MCF 10A (cell line): ENCODE measurements at places on chromosomes 12 and 14.

DNA sequence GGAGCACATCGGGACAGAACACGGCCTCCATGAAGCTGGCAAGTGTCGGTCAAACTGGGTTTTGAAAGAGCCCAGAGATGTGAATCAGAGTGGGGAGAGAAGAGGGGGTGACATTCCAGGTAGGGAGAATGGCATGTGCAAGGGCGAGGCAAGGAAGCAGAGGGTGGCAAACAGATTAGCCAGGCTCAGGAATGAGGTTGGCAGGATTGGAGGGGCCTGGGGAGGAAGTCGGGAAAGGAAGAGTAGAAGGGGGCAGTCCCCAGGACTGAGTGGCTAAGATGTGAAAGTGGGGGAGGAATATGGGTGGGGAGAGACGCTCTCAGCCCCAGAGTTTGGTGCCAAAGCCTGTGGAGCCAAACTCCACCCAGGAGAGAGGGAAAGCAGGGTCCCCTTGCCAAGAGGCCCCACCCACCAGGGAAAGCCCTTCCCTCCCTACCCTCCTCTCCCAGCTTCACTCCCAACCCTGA lies 5.5 kb upstream of the HDAC7 start:
- DNase-seq = peak; percentile 85

DNA sequence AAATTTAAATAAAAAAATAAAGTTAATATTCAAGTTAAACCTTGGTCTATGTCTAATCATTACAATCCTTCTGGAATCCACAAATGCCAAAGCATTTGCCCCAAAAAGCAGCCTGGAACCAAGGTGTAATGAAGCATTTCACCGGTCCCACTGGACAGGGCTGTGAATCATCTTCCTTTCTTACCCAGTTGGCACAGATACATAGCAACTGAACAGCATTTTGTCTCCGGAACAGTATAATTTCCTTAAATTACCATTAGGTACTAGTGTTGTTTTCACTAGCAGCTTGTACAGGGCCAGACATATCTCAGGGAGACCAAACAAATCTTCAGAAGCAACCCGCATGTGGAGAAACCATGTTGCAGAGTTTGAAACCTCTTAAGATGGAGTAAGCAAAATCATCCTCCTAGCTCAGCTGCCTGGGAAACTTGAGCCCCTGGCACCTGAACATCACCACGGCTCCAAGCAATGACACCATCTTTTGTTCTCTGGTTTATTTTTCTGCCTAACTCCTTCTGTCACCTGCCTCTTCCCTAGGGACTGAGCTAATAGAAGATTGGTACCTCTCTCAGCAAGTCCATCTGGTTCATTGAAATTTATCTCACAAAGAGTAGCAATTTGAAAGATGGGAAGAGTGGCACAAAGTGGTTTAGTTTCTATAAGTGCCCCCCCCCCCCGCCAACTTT lies 17.9 kb upstream of the MDM1 start:
- no peak for DNase-seq

GRCh38 chr14:76391981-76392690 lies 16.2 kb downstream of the ESRRB start:
- no peak for DNase-seq

GRCh38 chr12:13114251-13115052 lies 11.0 kb upstream of the GSG1 start:
- DNase-seq = no peak

DNA sequence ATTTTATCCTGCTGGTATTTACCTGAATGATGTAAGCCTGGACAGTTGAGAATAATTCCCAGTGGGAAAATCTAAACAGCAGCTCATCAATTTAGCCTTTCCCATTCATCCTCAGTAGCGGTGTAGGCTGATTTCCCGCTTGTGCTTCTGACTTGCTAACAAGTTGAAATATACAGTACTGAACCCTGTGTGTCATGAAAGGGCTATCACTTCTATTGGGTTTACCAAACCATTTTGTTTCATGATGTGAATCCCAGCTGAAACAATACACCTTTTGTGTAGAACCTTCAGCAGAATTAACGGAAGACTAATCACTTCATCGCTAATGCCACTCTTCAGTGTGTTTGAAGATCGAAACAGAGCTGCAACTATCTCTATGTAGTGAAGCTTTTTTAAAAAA lies 88.4 kb downstream of the POLR3B start:
- no peak for DNase-seq

- DNase-seq = peak; percentile 60
Observed at GRCh38 chr14:75234173-75235115, 44.2 kb upstream of the FOS start.

DNA sequence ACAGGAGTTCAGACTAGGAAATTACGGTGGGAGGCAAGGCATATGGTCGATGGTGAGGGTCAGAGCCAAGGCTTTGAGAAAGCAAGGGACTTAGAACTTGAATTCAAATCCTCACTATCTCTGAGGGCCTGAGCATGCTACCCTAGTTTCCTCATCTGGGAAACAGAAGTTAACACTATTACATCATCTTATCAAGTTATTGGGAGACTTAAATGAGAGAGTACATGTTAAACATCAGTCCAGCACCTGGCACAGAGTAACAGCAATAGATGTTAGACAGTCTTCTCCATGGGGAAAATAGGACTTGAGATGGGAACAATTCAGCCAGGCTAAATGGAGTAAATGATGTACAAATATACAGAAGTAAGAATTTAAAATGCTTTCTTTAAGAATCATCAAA lies 38.5 kb downstream of the SLC38A1 start:
- DNase-seq = no peak

GRCh38 chr14:33636716-33637115 lies 314.2 kb downstream of the EGLN3 start:
- DNase-seq = no peak

GRCh38 chr12:115017346-115017745 lies 333.4 kb upstream of the TBX3 start:
- no peak for DNase-seq

DNA sequence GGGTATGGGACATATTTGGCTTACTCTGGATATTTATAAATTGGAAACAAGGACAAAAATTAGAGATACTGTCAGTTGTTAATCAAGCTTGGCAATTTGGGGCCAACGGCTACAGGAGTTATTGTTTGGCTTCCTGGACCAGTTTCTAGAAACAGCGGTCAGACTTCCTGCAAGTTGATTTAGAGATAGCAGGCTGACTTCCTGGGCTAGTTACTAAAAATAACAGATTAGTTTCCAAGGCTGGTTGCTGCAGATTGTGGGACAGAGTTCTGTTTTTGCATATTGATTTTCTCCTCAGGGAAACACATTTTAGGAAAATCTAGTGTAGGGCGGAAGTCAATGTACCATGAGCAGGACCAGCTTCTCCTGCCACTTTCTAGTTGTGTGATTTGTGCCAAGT lies 144.0 kb upstream of the TMPO start:
- DNase-seq = no peak

DNA sequence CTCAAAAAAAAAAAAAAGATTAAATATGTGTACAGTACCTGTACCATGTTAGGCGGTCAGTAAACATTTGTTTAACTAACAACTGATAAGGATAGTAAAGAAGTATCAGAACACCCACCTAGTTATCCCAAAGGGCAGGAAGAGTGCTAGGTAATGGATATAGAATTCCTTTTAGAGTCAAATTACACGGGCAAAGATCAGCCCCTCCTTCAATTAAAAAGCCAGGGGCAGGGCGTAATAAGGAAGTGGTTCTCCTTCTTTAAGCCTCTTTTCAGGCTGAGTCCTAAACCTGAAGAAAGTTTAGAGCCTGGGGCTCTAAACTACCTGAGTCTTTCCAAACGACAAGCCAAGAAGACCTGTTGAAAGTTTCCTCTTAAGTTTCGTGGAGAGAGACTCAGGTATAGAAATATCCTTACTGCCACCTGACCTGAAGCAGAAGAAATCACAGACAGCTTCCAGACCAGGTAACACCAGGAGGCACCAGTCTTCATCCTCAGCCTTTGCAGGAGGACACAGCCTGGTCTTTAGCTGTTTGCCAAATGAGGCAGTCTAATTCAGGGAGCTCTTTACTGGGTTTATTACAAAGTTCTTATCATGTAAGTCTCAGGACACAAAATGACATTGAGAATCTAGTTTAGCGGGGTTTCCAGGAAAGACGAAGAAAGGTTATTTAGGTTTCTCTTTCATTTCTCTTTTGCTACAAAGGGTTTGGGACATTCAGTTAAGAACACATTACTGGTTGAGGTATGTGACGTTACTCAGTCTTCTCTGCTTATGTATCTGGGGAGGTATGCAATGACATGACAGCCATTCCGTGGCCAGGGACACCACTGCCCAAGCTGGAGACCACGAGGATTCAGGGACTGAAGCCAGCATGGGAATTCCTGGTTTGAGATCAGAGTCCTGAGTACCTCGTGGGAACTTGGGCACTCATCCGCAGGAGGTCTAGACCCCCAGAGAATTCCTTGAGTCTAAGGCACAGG lies at the start of gene BCL2L14:
BCL2L14 (plus strand) TSS at position 266 of the 983 bp plus-strand sequence. CDS start 8,367 bp downstream, outside the sequence.
- peak; percentile 14 for DNase-seq

DNA sequence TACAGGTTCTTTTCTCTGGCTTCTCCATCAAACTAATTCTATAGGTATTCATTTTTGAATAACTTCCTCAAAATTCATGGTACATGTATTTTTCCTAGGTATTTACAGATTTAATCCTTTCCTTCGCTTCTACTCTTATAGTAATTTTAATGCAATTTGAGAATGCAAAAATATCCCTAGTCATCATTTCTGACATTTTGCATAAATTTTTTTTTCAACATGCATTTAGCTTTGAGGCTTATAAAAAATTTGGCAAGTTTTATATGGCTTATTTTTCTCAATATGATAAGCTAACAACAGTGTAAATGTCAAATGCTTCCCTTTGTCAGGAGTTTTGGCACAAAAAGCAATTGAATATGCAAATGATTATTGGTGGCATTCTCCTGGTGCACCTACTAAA lies 872.6 kb downstream of the FLRT2 start:
- no peak for DNase-seq

- no peak for DNase-seq
Observed at GRCh38 chr12:92156704-92157395, 11.2 kb upstream of the BTG1 start.

DNA sequence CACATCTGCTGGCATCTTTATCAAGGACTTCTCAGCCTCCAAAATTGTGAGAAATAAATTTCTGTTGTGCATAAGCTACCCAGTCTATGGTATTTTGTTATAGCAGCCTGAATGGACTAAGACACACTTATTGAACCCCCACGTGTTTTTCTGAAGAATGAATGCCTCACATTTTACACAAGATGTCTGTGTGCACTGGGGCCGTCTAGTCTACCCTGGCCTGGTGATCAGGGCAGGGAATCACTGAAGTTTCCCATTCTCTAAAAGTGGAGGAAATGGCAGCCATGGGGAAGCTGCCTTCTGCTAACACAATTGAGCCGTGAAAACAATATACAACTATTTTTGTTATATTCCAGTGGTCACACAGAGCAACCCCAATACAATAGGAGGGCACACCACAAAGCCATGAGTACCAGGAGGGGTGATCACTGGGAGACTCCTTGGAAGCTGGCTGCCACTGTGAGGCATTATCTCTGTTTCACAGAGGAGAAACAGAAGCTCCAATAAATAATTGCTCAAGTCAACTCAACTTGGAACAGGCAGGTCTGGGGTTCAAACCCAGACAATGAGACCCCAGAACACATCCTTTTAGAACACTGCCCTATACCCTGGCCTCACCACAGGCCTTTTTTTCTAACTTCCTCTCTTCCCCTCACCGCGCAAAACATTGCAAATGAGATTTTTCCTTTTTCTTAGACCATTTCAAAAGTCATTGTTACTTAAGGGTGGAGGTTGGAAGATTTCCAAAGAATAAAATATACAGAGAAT lies 18.3 kb upstream of the LTA4H start:
- no peak for DNase-seq

- no peak for DNase-seq
Observed at GRCh38 chr12:131895640-131896079, 1.2 kb downstream of the ULK1 start.

DNA sequence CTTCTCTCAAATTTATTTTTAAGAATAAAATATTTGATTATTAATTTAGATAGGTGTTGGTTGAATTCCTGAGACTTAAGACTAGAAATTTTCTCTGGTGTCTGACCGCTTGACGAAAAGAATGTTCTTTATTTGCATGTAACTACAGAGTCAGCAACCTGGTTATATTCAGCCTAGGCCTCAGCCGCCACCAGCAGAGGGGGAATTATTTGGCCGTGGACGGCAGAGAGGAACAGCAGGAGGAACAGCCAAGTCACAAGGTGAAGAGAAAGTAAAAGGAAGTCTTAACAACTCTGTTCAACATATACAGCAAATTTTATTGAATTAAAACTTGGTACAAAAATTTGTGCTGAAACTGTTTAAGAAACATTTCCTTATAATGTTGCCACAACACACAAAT lies 5.2 kb downstream of the PIWIL1 start:
- DNase-seq = no peak

GRCh38 chr14:64899958-64900357 lies 14.3 kb upstream of the CHURC1 start:
- DNase-seq = no peak

DNA sequence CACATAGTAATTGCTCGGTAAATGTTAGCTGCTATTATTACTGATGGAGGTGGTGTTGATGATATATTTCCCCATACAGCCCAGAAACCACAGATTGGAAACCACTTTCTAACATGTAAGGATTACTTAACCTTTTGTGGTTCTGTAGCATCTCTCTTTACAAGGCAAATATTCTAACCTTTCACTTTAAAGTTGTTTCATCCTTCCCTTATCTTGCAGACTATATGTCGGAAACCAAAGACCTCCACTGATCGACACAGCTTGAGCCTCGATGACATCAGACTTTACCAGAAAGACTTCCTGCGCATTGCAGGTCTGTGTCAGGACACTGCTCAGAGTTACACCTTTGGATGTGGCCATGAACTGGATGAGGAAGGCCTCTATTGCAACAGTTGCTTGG lies 75.8 kb downstream of the FRMD6 start:
- DNase-seq = no peak

- DNase-seq = no peak
Observed at GRCh38 chr14:101900253-101900652, 64.1 kb upstream of the DYNC1H1 start.

DNA sequence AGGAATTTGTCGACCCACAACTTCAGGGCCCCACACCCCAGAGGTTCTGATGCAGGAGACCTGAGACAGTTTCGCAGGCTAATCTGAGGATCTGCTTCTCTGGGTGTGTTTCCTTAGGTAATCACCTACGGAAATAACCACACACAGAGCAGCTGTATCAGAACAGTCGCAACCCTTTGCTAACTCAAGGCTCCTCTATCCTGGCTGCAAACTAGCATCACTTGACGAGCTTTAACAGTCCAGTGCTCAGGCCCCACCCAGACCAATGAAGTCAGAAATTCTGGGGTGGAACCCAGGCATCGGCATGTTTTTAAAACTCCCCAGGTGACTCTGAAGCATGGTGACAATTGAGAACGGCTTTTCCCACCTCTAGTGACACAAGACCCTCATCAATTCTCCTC lies 20.7 kb downstream of the SLC7A7 start:
- DNase-seq = no peak

DNA sequence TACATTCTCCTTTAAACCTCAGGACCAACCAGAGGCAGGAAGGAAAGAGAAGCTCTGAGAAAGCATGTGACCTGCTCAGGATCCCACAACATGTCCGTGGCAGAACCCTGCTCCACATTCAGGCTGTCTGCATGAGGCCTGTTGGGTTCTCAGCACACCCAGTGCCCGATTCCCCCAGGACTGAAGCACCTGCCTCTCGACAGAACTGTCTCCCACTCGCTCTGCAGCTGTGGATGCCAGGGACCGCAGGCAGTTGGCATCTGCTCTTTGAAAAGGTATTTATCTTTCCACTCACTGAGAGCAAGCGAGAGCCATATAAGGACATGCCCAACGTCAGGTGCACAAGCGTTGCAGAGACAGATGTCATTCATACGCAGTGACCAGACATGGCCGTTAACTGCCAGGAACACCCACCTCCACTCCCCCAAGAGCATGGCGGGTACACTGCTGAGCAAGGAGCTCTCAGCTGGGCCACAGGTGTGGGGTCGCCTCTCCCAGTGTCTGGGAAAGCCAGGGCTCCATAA lies 18.9 kb downstream of the PITPNM2 start:
- DNase-seq = no peak
